ENCODE measurements at places on chromosomes 5 and 9.
A peak's percentile ranks its signal among the peaks of the same experiment; 100 is the strongest.

DNA sequence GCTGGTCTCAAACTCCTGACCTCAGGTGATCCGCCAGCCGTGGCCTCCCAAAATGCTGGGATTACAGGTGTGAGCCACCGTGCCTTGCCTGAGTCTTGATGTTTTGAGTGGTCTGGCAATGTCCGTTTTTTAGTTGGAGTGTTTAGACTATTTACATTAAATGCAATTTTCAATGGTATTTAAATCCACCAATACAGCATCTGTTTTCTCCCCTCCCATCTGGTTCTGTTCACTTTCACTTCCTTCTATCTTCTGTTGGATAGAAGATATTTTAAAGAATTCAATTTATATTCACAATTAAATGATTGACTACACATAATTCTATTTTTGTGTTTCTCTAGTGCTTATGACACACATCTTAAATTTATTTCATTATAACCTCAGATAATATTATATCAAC lies 26.0 kb upstream of the PCAT7 start:
- no peak for DNase-seq

- no peak for DNase-seq
These were observed 221.9 kb downstream of the IRX2 start for GRCh38 chr5:2529371-2530092.

DNA sequence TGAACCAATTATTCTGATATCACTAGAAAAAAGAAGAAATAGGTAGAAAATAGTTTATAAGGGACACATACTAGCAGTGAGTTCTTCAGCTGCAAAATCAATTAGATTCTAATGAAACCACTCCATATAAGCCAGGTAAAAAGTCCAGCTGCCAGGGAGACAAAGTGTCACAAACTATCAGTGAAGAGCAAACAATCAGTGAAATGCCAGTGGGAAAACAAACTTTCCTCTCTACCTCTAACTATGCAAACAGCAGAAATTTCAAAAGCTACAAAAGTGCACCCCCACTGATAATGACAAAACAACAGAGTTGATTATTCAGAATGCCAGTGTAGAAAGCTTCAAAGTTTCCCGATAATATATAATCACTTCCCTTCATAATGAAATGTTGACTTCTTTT lies 637.2 kb upstream of the ITGA1 start:
- DNase-seq = no peak

DNA sequence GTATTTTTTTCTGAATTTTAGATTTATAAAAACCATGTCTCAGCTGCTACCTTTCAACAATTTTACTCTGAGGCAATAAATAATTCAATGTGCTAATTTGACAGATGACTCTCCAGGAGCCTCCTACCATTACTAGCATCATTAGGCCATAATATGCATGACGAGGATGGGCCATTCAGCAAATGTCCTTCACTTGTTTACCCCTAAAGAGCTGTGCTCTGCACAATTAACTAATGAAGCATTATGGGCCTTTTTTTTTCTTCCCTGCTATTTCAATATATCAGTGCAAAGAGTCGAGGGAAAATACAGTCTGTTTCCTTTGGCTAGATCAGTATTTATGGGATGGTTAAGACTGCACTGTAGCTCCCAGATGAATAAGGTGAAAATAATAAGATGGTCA lies 627.2 kb downstream of the ISL1 start:
- no peak for DNase-seq

DNA sequence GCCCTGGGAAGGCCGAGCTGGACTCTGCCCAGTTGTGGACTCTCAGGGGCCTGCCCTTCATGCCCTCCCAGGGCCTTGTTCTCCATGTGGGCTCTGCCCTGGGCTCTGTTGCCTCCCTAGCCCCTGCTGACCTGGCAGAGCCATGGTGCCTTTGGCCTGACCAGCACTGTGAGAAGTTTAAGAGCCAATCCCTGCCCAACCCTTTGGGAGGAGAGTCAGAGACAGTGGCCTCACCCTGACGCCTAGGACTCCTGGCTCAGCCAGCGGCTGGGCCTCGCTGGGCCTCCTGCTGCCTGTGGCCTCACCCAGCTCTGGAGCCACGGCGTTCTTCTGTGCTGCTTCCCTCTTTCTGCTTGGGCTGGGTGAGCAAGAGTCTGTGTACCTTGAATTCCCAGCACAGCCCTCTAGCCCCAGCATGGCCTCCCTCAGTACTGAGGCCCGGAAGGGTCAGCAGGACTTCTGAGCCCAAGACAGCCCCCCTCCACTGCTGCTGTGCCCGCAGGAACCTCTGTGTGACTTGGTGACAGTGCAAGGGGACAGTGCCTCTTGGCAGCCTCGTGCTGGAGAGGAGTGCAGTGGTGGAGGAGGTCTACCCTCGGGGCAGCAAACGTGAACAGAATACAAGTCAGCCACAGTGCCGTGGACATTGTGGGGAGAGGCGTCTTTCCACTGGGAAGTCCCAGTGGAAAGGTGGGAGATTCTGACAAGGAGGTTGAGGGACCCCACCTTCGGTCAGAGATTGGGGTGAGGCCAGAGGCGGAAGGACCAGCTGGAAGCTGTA lies 97.4 kb downstream of the CACNA1B start:
- no peak for DNase-seq

DNA sequence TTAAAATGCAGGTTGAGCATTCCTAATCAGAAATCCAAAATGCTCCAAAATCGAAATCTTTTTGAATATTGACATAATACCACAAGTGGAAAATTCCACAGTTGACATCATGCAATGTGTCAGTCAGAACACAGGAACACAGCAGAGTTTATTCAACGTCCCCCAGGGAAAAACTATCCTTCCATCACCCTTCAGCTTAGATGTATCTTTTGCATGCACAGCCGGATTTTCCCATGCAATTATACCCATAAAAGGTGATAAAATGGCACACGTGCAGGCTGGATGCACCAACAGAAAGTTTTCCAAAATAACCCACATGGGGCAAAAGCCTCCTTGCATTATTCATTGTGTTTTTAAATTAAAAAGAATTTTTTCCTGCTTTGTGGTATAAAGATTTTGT lies 71.2 kb downstream of the RAB24 start:
- peak; percentile 24 for DNase-seq

- no peak for DNase-seq
These were observed 403.0 kb downstream of the GADD45G start for GRCh38 chr9:90007516-90008440.

DNA sequence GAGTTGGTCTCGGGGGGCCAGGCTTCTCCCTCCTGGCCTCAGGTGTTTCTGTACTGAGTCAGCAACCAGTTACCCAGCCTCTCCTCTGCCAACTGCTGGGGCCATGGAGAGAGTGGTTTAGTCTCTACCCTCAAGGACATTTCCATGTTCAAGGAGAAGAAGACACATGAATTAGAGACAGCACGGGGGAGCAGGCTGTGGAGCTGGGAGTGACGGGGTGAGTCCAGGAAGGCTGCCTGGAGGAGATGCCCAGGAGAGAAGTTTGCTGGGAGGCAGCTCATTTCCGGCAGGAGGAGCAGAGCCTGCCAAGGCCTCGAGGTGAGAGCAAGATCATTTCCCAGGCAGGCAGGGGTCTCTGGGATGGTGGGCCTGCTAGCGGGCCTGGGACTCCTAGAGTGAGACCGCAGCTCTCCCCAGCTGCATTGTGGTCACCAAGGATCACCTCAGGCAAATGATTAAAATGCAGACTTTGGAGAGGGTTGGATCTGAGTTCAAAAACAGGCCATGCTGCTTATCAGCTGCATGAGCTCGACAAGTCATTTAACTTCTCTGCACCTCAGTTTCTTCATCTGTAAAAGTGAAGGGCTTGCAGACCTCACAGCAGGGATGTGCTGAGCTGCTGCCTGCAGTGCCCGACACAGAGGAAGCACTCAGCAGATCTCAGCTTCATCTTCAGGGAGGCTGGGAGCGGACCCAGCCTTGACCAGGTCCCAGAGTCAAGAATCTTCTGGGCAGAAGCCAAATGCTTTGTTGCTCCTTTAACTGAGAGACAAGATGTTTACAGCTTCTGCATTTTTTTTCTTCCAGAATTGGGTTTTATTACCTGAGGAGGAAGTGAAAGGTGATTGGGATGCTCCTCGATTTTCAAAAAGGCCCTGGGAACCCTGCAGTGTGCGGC lies 35.2 kb downstream of the NEK6 start:
- DNase-seq = no peak

GRCh38 chr9:93258818-93259489 lies 75.0 kb downstream of the WNK2 start:
- DNase-seq = no peak

DNA sequence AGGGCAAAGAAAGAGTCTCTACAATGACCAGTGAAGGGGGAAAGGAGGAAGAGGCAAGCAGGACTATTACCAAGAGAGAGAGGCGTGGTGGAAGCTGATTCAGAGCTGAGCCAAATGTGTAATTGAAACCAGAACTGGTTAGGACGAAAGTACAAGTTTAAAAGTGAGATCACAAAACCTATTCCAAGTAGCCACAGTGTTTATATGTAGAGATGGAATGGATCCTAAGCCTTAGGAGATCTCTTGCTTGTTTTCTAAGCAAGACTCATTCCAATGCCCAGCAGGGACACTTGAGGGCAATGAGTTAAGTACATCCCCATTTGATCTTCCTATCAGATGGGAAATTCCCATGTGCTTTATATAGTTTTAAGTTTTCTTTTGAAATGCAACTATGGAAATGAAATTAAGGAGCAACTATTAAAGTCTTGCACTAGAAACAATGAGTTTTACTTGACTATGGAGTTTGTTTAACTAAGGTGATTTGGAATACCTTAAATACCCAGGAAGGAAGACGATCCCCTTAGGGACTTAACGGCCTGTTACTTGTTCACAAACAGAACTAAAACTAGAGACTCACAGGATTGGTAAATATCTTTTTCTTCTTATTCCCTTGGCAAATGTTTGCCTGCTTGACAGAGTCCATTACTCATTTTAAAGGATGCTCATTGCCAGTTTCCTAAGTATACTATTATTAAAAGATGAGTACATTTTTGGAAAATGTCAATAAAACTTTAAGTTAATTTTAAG lies 51.1 kb upstream of the SNX2 start:
- no peak for DNase-seq

- no peak for DNase-seq
These were observed 2.8 kb upstream of the ARRDC1 start for GRCh38 chr9:137602661-137603060.

DNA sequence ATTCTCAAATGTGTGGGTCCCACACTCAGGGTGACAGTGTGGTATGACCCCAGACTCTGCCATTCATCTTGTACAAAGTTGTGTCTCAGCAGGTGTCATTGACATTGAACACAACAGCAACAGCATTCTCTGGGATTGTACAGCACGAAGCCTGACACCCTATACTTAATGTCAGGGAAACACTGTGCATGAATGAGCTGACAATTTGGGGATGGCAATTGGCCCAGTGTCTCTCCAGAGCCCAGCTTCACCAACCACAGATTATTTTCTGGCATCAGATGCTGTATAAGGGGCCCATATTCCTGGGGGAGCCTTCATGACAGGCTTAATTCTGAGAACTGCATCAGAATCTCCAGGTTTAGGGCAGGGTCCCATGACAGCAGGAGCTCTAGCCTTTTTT lies 143.2 kb downstream of the GCNT1 start:
- DNase-seq = no peak

DNA sequence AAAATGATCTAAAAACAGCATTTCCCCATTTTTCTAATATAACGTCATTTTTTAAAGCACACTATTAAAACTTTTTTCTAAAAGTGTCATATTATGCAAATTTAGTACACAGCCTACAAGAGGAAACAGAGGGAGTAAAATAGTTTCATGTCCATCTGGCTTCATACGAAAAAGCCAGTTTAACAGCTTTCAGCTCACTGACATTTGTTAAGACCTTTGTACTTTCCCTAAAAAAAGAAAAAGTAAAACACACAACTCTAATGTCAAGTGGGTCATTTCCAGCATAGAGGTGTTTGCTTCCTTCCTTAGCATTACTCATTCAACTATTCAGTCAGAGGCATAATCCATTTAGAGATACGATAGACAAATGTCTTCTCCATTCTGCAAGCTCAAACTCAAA lies 49.4 kb downstream of the ABHD17B start:
- no peak for DNase-seq

GRCh38 chr9:117278471-117279035 lies 136.3 kb downstream of the ASTN2 start:
- peak; percentile 59 for DNase-seq

DNA sequence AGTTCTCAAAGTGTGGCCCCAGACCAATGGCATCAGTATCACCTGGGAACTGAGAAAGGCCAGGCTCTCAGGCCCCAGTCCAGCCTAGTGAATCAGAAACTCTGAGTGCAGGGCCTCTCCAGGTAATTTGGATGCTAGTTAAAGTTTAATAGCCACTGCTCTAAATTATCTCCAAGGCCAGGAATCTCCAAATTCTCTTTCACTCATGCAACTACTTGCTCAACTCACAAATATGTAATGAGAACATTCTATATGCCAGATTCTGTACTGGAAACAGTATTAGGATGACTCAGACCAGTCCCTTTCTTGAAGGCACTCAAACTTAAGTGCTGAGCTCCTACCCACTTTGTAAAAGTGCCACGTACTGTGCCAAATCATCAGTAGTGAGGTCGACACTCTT lies 84.6 kb downstream of the PAPPA start:
- DNase-seq = no peak
